ENCODE measurements at places on chromosomes 1 and 21. TPM values are rescaled to one million over a fixed set of nuclear protein-coding genes. Genes with fewer than 3 reads are reported as not detected.
A peak's percentile ranks its signal among the peaks of the same experiment; 100 is the strongest.

GRCh38 chr1:48776393-48777218 lies at the start of gene BEND5:
Gene BEND5, minus strand, starts transcription at chr1:48776891. Its CDS starts 60 bp downstream, at chr1:48776831.
- DNase-seq, result peak; percentile 92

- DNase-seq, result no peak
These were observed 91.5 kb upstream of the ZNHIT6 start for GRCh38 chr1:85799737-85800136.

- DNase-seq, result no peak
These were observed 5.1 kb downstream of the LDLRAD1 start for GRCh38 chr1:54012863-54013262.

- no peak for DNase-seq
These were observed 123.5 kb downstream of the TIAM1 start for GRCh38 chr21:31220575-31220974.

DNA sequence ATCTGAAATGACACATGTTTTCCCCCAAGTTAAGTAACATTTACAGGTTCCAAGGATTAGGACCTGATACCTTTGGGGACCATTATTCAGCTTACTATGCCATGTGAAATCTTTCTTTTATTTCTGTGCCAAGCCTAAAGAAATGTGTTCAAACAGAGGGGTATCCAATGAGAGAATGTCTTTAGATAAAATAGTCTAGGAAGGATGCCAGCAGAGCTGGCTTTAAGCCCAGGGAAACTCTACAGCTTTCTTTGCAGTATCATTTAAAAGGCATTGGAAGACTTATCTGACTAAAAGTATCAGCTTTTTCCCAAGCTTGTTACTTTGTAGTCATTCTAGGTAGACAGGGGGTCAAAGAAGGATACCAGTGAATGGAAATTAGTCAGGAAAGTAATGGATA lies 860.4 kb downstream of the PLA2G4A start:
- no peak for DNase-seq

DNA sequence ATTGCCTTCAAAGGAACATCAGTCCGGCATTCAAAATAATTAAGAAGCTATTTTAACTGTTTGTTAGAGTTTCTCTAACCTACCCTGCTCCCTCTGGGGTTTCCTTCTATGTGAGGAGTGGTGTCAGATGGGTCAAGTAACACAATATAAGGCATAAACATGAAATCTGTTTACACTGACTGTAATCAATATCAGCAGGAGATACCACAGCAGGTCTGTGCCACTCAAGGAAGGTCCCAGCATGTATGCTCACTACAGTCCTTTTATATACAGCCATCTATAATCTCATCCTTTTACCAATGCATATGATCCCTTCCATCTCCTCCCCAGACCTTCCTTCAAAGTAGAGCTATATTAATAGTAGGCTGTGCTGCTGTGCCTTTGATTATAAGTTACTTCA lies 25.4 kb downstream of the EEIG2 start:
- no peak for DNase-seq

DNA sequence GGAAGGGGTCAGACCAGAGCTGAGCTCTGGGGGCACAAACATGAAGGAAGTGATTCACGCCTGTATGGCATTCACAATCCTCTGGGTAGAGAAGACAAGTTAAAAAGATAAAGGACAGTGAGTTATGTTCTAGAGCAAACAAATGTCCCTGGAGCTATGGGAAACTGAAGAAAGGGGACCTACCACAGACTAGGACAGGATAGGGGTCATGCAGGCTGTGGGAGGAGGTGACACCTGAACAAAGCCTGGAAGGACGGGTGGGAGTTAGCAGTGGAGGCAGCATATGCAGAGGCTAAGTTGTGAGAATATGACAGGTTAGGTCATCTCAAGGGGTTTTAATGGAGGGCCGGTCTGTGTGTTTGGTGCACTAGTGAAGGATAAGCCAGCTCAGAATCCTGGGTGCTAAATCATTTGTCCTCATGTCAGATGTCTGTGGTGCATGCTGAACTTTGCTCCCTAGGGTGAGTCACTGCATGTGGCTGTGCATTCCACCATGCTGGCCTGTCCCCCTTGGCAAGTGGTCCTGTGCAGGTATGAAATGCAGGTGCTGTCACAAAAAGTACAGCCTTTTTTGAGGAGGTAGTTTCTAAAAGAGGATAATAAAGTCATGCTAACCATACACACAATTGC lies 28.5 kb downstream of the TNN start:
- no peak for DNase-seq

- DNase-seq, result no peak
These were observed 176.4 kb downstream of the RGS7 start for GRCh38 chr1:241180569-241180968.

DNA sequence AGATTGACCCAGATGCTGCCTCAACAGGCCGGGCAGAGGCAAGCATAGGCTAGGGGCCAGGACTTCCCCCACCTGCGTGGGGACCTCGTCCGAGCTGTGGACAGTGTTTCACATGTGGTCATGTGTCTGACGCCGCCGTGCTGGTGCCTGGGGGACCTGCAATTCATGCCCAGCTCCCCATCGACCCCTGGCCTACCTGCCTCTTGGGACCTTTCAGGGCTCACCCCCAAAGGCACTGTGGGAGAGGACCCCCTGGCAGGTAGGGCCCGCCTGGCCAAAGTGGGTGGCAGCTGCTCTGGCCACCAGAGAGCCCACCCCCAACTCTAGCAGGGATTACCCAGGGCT lies 4.4 kb downstream of the TMEM201 start:
- DNase-seq, result peak; percentile 70

DNA sequence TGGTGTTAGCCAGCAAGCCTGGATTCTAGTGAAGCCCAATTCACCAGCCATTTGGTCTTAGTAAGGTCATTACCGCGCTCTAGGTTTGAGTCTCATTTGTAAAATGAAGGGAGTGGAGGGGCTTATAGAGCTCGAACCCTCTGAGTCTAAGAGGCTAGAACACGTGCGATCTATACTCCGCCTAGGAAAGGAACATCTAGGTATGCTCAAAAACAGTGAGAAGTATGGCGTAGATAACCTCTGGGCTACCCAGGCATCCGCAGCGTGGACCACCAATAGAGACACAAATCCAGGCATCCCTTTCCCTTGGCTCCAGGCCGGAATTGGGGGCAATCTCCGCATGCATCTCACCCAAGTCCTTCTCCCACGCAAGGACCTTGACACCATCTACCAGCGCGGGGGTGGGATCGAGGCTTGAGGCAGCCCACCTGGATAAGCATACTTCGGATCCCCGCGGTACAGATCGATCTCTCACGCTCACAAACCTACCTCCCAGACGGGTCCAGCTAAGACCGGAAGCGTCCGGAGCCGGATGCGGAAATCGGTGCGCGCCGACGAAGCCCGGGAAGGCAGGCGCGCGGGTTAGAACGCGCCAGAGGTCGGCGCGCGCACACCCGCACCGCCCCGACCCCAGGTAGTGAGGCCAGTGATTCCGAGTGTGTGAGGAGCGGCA lies at the start of gene METTL25B:
Gene METTL25B (plus strand): TSS at position 544 of the 673 bp plus-strand sequence. CDS start 636 bp downstream, outside the sequence.
- peak; percentile 74 for DNase-seq

GRCh38 chr1:152543820-152544219 lies 22.8 kb downstream of the LCE3E start:
- DNase-seq, result no peak

- DNase-seq, result peak; percentile 70
These were observed 1.2 kb upstream of the KIRREL1 start for GRCh38 chr1:157992031-157992832.

- DNase-seq, result peak; percentile 83
These were observed 167.5 kb downstream of the CLIC6 start for GRCh38 chr21:34836103-34836932.

GRCh38 chr1:235642011-235642942 lies 7.3 kb downstream of the GNG4 start:
- DNase-seq, result no peak

- DNase-seq, result peak; percentile 91
These were observed 23.1 kb upstream of the TNFRSF1B start for GRCh38 chr1:12143631-12144155.

GRCh38 chr1:231786126-231786525 lies 159.5 kb downstream of the DISC1 start:
- no peak for DNase-seq

- no peak for DNase-seq
These were observed 106.0 kb downstream of the PCNX2 start for GRCh38 chr1:233189526-233189925.

- peak; percentile 65 for DNase-seq
These were observed 23.5 kb upstream of the RSBN1 start for GRCh38 chr1:113835686-113836290.

- DNase-seq, result no peak
These were observed 2.2 kb downstream of the LRRC52 start for GRCh38 chr1:165545974-165546373.

DNA sequence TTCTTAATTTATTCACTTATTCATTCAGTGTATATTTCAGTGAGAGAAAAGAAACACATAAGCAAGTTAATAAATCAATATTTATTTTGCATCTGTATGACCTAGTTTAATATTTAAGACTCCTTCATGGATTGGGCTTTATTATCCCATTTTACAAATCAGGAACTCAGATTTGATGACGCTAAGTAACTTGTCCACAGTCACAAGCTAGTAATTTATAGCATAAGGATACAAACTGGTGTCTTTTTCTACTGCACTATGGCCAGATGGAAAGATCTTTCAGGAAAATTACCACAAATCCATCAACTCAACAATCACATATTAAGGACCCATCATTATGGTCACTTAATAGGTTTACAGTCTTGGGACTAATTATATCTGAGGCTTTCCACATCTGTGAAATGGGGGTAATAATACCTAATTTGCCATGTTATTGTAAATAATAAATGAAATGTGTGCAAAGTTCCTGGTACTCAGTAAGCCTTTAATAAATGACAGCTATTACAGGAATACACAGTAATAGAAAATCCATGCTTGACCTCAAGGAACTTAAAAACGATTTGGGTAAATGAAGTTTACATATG lies 13.3 kb downstream of the CDKN2C start:
- no peak for DNase-seq

DNA sequence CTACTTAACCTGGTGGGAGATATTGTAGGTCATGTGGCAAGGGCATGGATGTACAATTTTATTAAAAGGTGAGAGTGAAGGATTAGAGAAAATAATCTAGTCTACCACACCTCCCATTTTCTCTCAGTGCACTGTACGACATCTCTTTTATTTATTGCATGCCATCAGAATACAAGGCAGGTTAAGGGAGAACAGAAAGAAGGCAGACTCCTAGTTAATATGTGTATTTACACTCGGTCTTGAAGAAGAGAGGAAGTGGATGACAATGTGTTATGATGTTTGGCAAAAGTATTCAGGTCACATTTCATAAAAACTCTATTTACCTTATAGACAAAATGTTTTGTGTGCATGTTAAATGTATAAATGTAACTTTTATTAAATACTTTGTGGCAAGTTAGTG lies 306.1 kb downstream of the CTH start:
- no peak for DNase-seq

GRCh38 chr1:214364386-214364785 lies 83.4 kb downstream of the SMYD2 start:
- no peak for DNase-seq

- DNase-seq, result no peak
These were observed 333.4 kb upstream of the ADGRL2 start for GRCh38 chr1:81467383-81467782.

DNA sequence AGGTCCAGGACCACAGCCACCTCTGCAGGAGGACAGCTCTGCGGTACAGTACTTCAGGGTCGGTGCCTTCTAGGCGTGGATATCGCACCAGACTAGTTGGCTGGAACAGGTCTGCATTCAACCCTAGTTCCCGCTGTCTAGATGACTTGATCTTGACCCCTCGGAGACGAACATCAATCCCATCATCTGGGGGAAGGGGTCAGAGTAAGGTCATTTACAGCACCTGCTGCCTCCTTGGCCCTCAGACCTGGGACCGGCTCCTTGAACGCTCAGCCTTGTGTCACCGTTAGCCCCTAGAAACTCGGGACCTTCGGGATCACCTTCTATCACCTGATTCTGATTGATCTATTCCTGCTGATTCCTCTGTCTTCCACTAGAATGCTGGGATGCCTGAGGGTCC lies 2.6 kb downstream of the HECTD3 start:
- DNase-seq, result no peak

- no peak for DNase-seq
These were observed 72.1 kb downstream of the PDE9A start for GRCh38 chr21:42725416-42725930.

DNA sequence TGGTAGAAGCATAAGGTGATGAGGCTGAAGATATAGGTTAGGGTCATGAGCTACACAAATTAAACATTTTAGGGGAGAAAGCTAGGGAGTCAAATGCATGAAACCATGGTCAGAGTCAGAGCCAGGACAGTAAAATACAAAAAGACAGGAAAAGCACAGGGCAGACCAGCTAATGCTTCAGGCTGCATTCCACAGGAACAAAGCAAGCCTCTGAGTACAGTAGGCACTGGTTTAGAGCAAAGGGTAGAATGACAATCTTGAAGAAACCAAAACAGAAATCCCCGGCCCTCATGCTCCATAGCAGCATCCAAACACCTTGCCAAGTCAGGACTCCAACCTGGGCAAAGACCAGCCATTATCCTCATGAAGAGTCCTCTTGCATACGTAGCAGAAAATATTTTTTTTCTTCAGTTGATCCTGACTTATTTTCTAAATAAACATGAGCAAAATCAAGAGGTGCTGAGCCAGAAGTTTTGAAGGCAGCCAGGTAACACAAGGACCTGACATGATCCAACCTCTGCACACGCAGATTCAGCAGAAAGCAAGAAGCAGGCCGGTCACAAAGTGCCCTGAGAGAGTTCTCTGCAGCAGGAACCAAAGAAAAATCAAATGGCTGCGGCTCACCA lies 273.1 kb downstream of the TTLL7 start:
- no peak for DNase-seq

GRCh38 chr1:23774174-23774880 lies 3.9 kb upstream of the PITHD1 start:
- no peak for DNase-seq

Gene MCOLN3
- polyA plus RNA-seq, result 1.2 TPM

Gene TRAF5
- 19.8 TPM for polyA plus RNA-seq

Gene UBL4B
- polyA plus RNA-seq, result not detected

Gene TDRD5
- polyA plus RNA-seq, result 0.53 TPM

Gene ZNF697
- polyA plus RNA-seq, result 27.2 TPM

Gene UTP25
- polyA plus RNA-seq, result 11.5 TPM

Gene TNNT2
- polyA plus RNA-seq, result 5.8 TPM

Gene RHBG
- 4.7 TPM for polyA plus RNA-seq

Gene MMP23B
- polyA plus RNA-seq, result 55.6 TPM

Gene DMBX1
- polyA plus RNA-seq, result 0.06 TPM

Gene OR14K1
- not detected for polyA plus RNA-seq
